ENCODE measurements at places on chromosomes 7 and 10.

DNA sequence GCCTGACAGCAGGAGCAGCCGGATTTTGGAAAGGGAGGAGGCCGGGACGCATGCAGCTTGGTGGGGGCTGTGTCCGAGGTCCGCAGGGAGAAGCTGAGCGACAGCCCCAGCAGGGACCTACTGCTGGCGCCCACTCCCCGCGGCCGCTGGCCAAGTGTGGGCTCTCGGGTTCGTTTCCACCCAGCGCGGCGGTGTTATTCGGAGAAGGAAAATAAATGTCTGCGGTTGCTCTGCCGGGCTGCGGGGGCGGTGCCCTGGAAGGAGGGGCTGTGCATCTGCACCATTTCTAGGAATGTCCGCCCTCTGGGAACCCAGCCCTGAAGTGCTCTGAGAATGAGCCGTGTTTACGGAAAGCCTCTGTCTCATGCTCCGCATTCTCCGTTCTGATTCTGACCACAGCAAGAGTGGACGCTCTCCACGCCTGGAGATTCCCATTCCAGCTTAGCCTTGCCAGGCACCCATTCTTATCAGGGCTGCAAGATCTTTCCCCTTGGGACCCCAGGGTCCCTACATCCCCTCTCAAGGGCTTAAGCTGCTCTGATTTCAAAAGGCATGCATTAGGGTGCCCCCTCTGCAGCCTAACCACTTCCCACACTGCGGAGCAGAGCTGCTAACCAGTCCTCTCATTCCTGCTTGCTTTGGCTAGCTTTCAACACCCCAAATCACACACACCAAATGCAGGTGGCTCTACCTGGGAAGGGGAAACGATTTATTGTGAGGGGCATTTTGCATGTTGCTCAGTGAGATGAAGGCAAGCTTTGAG lies 256.6 kb upstream of the GLI3 start:
- DNase-seq: no peak

- DNase-seq: no peak
These were observed 977 bp downstream of the CALU start for GRCh38 chr7:128739990-128740682.

DNA sequence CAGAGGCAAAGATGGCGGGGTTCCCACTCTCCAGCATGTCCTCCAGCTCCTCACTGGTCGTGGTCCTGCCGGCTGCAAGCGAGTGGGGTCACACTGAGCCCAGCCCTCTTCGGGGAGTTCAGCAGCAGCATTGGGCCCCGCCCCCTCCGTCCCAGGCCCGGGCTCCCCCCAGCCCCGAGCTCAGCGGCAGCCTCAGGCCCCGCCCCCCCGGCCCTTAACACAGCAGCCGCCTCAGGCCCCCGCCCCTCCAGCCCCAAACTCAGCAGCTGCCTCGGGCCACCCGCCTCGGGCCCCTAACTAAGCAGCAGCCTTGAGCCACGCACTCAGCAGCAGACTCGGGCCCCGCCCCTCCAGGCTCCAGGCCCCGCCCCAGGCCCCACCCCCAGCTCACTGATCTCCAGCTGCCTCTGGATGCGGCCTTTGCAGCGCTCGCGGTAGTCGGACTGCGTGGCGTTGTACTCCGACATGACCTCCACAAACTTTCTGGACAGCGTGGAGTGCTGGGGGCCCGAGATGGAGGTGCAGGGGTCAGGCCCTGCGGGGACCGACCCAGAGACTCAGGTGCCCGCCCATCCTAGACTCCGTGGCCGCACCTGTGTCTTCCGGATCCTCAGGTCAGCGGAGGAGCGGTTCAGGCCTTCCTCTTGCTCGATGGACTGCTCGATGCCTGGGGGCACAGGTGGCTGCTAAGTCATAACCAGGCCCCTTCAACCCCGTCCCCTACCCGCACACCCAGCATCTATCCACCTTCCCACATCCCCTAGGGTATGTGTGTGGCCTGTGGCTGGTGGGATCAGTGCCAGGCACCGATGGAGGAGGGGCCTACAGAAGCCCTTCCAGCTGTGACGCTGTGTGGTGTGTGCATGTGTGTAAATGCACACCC lies 15.5 kb downstream of the STX1A start:
- DNase-seq: no peak

- no peak for DNase-seq
These were observed 10.4 kb upstream of the PRKG1 start for GRCh38 chr10:51063659-51064535.

- no peak for DNase-seq
These were observed 40.5 kb upstream of the RABGEF1 start for GRCh38 chr7:66699998-66700397.

GRCh38 chr7:503575-504111 lies 16.0 kb downstream of the PDGFA start:
- DNase-seq: no peak

DNA sequence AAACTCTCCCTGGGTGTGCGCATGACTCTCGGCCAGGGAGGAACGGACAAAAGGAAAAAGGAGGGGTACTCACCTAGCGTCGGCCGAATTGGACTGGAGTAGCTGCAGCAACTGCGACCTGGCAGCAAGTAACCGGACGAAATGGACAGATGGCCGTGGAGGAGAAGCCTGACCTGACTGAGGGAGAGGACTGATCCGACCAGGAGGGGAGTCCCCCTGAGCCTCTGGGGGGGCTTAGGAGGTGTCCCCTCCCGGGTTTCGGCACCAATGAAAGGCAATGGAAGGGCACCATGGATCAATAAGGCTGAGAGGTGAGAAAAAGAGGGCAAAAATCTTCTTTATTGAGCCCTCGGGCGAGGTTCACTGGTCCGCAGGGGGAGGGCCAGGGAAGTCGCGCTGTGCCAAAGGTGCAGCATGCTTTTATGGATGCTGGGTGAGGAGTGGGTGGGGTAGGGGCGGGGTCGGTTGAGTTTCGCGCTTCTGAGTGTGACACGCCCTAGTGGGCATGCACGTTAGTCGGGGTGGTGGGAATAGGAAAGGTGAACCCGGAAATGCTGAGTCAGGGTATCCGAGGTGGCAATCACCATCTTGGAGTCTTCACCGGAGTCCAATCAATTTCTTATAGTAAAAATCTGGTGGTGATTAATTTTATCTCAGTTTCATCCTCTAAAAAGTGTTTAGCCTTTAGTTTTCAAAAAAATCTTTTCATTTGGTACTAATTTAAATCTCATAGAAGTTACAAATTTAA lies 638.5 kb upstream of the DPP6 start:
- no peak for DNase-seq

DNA sequence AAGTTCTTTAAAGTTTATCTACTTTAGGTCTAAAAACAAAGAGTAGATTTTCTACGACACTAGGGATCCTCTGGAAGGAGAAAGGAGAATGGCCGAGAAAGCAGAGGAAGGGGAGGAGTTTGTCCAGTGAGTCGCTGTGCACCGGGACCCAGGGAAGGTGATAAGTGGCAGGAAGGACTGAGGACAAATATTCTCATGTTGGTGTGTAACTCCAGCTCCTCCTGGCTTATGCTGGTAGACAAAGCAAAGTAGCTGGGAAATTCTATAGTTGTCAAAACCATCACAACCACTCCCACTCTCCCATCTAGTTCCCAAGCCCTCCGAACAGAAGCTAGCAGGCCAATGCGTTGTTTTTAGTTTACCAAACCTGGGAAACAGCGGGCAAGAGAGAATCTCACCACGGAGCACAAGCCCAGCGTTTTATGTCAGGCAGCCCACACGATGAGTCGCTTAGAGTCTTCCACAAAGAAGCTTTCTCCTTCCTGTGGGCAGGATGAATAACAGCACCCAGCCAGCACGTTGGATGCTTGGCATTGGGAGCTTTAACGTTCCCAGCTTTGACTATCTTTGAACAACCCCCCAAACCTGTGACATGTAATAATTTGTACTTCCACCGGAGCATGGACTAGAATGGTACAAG lies 32.9 kb upstream of the JCAD start:
- no peak for DNase-seq

- DNase-seq: no peak
These were observed 404.3 kb upstream of the LRRTM3 start for GRCh38 chr10:66521506-66521905.

GRCh38 chr7:10918093-10918590 lies 55.5 kb upstream of the PHF14 start:
- DNase-seq: no peak

GRCh38 chr10:71608819-71609768 lies 110.5 kb downstream of the C10orf105 start:
- peak; percentile 10 for DNase-seq

GRCh38 chr10:92695679-92696605 lies 6.2 kb downstream of the HHEX start:
- DNase-seq: no peak

DNA sequence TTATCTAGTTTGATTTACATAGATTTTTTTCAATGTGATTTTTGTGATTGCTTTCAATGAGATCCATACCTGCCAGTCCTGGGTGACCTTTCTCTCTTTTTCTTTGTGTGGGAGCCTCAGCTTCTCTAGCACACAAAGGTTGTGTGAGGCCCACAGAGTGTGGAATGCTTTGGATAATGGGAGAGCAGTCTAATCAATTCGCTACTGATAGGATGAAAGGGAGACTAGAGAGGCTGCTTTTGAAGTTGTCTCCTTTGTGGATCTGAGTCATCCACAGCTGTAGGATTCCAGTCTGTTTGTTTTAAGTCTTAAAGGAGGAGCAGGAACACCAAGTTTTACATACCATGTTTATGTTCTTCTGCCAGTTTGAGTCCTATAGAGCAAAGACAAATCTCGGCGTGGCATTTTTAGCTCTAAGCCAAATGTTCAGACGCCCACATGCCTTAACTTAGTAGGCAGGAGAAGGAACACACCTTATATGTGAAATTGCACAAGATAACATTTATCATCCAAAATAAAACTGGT lies 330.0 kb downstream of the ARL4A start:
- DNase-seq: no peak

DNA sequence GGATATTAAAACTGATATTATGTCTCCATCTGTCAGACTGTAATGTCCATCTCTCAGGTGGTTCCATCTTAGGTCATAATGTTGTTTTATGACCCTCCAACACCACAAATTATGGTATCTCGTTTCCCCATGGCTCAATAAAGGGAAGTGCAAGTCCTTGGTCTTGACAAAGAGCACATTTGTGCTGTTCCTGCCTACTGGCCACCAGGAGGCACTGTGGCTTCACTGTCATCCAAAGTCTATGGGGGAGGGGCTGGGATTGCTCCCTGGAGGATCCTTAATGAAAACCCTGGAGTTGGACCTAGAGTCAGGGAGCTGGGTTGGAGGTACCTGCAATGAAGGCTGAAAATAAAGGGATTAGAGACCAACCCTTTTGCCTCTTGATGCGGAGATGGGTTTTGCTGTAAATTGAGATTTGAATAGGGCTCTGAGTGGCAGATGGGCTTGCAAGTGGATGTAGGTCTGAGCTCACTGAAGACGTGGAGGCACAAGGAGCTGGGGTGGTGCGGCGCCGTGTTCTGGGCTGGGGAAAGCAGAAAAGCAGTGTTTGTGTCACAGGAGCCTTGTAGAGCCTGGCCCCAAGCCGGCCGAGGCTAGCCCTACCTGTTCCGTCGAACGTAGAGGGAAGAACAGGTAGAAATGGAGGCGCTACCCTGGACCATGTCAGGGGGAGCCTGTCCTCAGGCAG lies 180.5 kb upstream of the PRSS58 start:
- DNase-seq: no peak

GRCh38 chr10:86387178-86387794 lies 20.7 kb upstream of the GRID1 start:
- no peak for DNase-seq

DNA sequence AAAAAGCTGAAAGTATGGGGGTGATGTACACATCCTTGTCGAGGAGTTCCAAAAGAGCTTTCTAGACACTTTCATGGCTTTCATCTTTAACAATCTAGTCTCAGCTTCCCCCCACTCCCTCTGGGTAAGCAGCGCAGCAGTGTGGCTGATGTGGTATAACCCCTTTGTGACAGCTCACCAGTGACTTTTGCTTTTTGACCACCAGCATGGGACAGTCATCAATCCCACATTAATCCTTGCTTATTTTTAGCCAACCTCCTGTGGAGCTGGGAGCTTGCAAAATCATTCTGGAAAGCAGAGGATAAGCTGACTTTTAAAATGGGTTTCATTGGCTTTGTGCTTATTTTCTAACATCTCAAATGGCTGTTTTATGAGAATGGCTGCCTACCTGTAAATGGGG lies 272.7 kb downstream of the HDAC9 start:
- no peak for DNase-seq

- no peak for DNase-seq
These were observed 130.2 kb upstream of the CNTNAP2 start for GRCh38 chr7:145986248-145986874.

- DNase-seq: no peak
These were observed 11.0 kb downstream of the MYOF start for GRCh38 chr10:93471110-93471651.

DNA sequence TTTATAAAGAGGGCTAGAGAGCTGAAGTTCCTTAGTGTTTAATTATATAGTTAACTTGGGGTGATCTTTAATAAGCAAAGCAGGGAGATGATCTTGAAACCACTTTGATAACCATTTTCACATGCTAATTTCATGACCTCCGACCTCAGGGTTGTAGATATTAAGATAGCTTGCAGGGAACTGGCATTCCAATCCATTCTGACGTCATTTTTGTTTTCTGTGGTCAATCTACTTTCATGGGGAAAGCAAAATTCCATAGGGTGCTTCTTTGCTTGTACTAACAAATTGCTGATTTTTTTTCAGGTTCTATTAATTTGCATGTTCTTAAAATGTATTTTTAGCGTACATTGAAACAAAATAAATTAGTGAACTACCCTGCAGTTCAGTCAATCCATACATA lies 139.3 kb downstream of the CDCA7L start:
- no peak for DNase-seq

DNA sequence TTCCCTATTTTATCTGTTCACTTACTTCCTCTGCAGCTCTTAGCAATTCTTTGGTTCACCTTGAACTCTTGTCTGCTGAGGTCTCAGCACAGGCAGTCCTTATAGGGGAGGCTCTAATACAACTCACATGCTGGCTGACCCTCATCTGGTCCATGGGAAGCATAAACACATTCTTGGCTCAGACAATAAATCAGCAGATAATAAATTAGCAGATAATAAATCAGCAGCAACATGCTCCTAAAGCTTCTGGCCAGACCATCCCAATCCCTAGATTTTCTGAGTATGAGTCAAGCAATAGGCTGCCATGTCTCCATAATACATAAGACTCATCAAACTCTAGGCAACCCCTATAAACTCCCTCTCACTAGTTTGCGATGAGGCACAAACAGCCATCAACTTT lies 208.6 kb upstream of the STEAP4 start:
- DNase-seq: no peak

- DNase-seq: no peak
These were observed 36.0 kb downstream of the COL17A1 start for GRCh38 chr10:104049504-104050250.

GRCh38 chr7:139827042-139827441 lies 2.0 kb upstream of the TBXAS1 start:
- no peak for DNase-seq

- DNase-seq: no peak
These were observed 20.0 kb downstream of the UNC5B start for GRCh38 chr10:71232089-71232998.

- no peak for DNase-seq
These were observed 11.8 kb upstream of the TFAM start for GRCh38 chr10:58373442-58373827.

DNA sequence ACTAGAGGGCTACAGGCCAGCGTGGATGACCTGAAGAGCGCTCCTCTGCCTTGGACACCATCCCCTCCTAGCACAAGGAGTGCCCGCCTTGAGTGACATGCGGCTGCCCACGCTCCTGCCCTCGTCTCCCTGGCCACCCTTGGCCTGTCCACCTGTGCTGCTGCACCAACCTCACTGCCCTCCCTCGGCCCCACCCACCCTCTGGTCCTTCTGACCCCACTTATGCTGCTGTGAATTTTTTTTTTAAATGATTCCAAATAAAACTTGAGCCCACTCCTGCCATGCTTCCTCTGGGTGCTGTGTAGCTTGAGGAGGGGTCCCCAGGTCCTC lies 4.5 kb downstream of the SNCG start:
- DNase-seq: no peak

GRCh38 chr7:10211016-10211415 lies 762.7 kb upstream of the PHF14 start:
- DNase-seq: no peak
